ENCODE measurements at places on chromosomes 2 and 18. TPM values are rescaled to one million over a fixed set of nuclear protein-coding genes. Genes with fewer than 3 reads are reported as not detected.

The DCC gene
- not detected for total RNA-seq

The FZD7 gene
- total RNA-seq, result 0.67 TPM

The CRACDL gene
- total RNA-seq, result 0.22 TPM

The PROM2 gene
- total RNA-seq, result 0.95 TPM

The CFAP65 gene
- not detected for total RNA-seq

The CHRNG gene
- not detected for total RNA-seq

The RPL31 gene
- 1,027 TPM for total RNA-seq

The NPAS2 gene
- total RNA-seq, result 0.31 TPM

The ASNSD1 gene
- 51.9 TPM for total RNA-seq

The CGREF1 gene
- 1.4 TPM for total RNA-seq

DNA sequence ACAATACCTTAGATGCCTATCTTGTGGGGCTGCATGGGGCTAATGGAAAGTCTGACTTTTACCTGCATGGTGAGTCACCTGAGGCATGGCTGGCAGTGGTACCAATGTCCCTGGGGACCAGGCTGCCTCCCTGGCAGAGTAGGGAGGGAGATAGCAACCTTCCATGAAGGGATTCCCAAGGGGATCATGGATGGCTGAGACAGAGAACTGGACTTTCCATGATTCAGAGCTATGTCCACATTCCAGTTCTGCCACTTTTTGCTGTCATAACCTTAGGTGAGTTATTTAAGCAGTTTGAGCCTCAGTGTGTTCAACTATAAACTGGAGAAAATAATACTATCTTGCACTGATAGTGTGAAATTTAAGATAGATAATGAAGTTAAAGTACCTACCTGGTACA is 178.6 kb downstream of the SETBP1 start:
- no peak overlapping the region for H3K4me3 ChIP-seq
- no peak overlapping the region for H3K27ac ChIP-seq
- H3K36me3 ChIP-seq, result peaks cover 12% of the 10 kb centered on the region
- peaks cover 9% of the 10 kb centered on the region for H3K4me1 ChIP-seq

GRCh38 chr2:86344404-86344803 is 7.0 kb upstream of the REEP1 start:
- no peak for DNase-seq
- peaks cover 50% of the 10 kb centered on the region for H3K27me3 ChIP-seq

- no peak overlapping the region for H3K4me3 ChIP-seq
- peaks cover under 1% of the 10 kb centered on the region for H3K4me1 ChIP-seq
- H3K27me3 ChIP-seq, result no peaks in the 10 kb centered on the region
- no peaks in the 10 kb centered on the region for H3K36me3 ChIP-seq
These were observed 29.1 kb downstream of the ARMC9 start for GRCh38 chr2:231227310-231228162.

DNA sequence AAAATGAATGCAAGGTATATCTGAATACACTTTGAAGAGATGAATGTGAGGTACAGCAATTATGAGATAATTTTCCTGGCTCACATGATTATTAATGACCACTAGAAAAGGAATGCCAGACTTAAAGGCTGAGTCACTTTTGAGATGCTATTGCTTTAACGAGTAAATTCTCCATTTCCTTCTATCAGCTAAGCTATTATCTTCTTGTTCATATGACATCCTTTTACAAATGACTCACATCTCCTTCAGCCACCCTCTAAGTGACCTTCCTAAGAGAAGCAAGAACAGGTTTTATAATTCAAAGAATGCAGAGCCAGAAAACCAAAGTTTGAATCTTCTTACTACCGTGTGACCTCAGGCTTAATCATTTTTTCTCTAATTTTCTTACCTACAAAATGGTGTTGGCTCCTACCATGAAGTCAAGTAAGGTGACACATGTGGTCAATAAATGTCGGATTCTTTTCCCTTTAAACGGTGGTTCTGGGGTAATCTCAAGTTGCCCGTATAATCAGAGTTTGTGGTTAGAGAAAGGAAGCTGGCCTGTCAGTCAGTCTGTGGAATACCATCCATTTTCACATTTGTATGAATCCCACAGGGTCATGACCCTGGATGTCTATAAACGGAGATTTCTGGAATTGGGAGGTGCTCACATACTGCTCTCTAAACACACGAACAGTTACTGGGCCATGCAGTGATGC is 184.0 kb upstream of the PID1 start:
- H3K36me3 ChIP-seq, result no peaks in the 10 kb centered on the region
- no peak for DNase-seq
- peaks cover 37% of the 10 kb centered on the region for H3K27me3 ChIP-seq
- no peak overlapping the region for H3K27ac ChIP-seq
- no peak overlapping the region for H3K4me3 ChIP-seq

GRCh38 chr2:23745726-23746105 is 181.2 kb downstream of the ATAD2B start:
- no peaks in the 10 kb centered on the region for H3K27me3 ChIP-seq
- no peak overlapping the region for H3K27ac ChIP-seq
- no peak overlapping the region for H3K4me3 ChIP-seq
- no peak for DNase-seq
- H3K4me1 ChIP-seq, result no peaks in the 10 kb centered on the region
- H3K36me3 ChIP-seq, result no peaks in the 10 kb centered on the region

DNA sequence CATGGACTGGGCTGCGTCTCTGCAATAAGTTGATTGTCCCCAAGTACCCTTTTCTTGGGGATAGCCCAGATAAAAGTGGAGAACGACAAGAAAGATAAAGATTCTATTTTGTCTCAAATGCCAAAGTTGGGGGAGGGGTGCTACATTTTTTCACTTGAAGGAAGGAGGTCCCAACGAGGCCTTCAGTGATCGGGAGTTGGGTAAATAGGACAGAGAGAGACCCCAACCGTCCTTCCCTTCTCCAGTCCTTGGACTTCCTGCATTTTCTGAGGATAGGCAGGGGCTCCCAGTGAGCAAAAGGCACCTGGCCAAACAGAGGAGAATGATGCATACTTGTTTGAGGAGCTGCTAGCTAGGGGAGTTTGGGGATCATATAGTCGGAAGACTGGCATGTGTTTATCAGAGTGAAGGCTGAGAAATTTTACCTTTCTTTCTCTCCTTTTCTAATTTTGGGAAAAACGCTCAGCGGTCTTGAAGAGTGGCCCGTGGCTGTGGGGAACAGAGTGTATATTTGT is 3.5 kb upstream of the EN1 start:
- H3K27ac ChIP-seq, result no peak overlapping the region
- peaks cover 58% of the 10 kb centered on the region for H3K27me3 ChIP-seq
- no peak overlapping the region for H3K4me3 ChIP-seq
- peak; percentile 28 for DNase-seq
- peaks cover 19% of the 10 kb centered on the region for H3K4me1 ChIP-seq

DNA sequence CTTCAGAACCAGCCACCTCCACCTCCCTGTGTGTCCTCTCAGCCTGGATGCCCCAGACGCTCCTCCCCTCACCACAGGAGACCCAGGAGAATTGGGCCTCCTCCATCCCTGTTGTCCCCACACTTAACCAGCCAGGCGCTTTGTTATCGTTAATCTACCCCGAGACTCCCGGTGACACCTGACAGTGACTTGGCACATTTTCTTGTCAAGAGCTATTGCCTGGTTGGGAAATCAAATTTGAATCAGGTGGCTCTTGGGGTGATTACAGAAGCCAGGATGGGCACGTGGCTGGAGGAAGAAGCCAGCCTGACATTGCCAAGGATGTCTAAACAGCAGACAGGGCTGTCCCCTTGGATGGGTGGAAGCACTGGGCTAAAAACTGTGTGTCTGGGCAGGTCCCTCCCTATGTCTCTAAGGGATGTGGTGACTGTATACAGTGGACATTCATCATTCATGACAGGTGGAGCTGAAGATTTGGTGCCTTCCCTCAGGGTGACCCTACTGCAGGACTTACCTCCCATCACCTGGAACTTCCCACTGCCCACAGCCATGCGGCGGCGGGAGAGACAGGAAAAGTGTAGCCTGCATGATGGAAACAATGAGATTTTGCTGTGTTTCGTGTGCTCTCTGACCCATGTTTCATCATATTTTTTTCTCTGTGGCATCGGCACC is 157.2 kb upstream of the CAPN13 start:
- H3K27me3 ChIP-seq, result peaks cover 7% of the 10 kb centered on the region
- H3K27ac ChIP-seq, result no peak overlapping the region
- no peak for DNase-seq
- no peaks in the 10 kb centered on the region for H3K4me1 ChIP-seq
- H3K36me3 ChIP-seq, result no peaks in the 10 kb centered on the region
- H3K4me3 ChIP-seq, result no peak overlapping the region

GRCh38 chr2:17573085-17573803 is 32.7 kb downstream of the VSNL1 start:
- no peaks in the 10 kb centered on the region for H3K4me1 ChIP-seq
- DNase-seq, result no peak
- H3K27me3 ChIP-seq, result no peaks in the 10 kb centered on the region
- H3K36me3 ChIP-seq, result no peaks in the 10 kb centered on the region
- H3K27ac ChIP-seq, result no peak overlapping the region

- no peaks in the 10 kb centered on the region for H3K36me3 ChIP-seq
- no peaks in the 10 kb centered on the region for H3K27me3 ChIP-seq
These were observed 83.7 kb downstream of the MTA3 start for GRCh38 chr2:42652086-42652485.

- peaks cover 3% of the 10 kb centered on the region for H3K27me3 ChIP-seq
- no peak for DNase-seq
- no peak overlapping the region for H3K27ac ChIP-seq
These were observed 10.0 kb upstream of the CELF4 start for GRCh38 chr18:37575646-37576045.

DNA sequence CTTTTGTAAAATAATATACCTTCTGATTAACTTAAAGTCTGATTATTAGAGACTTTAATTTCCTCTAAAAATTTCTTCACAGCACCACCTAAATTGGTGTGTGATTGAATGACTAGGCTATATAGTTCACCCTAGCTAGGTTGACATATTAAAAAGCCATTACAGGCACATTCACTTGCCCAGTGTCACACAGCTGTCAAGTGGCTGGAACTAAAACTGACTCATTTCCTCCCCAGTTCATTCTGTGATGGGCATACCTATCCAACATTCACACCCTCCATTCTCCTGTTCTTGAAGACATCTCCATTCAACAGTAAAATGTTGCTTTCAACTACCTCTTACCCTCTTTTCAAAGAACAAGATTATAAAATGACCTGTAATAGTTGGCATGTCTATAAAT is 334.5 kb downstream of the ARHGAP15 start:
- no peak overlapping the region for H3K27ac ChIP-seq
- peaks cover 4% of the 10 kb centered on the region for H3K36me3 ChIP-seq
- H3K4me3 ChIP-seq, result no peak overlapping the region
- peaks cover 14% of the 10 kb centered on the region for H3K4me1 ChIP-seq

- H3K4me1 ChIP-seq, result peaks cover 54% of the 10 kb centered on the region
- no peak for DNase-seq
- H3K36me3 ChIP-seq, result peaks cover 56% of the 10 kb centered on the region
- no peaks in the 10 kb centered on the region for H3K27me3 ChIP-seq
These were observed 8.0 kb downstream of the TGOLN2 start for GRCh38 chr2:85319796-85320195.

GRCh38 chr2:170715062-170715931 is at the start of gene SP5:
SP5 (plus strand) TSS chr2:170715337; CDS start chr2:170715513, 176 bp downstream.
- DNase-seq, result no peak
- H3K4me3 ChIP-seq, result peak within 1 kb of the TSS; percentile 87
- H3K4me1 ChIP-seq, result peaks cover 15% of the 10 kb centered on the region
- H3K27ac ChIP-seq, result no peak within 1 kb of the TSS

- DNase-seq, result no peak
- no peaks in the 10 kb centered on the region for H3K36me3 ChIP-seq
- no peaks in the 10 kb centered on the region for H3K27me3 ChIP-seq
These were observed 1143.4 kb downstream of the CNTNAP5 start for GRCh38 chr2:125168442-125168841.

- no peak overlapping the region for H3K4me3 ChIP-seq
- H3K27ac ChIP-seq, result no peak overlapping the region
- H3K36me3 ChIP-seq, result no peaks in the 10 kb centered on the region
These were observed 11.7 kb downstream of the ARHGAP28 start for GRCh38 chr18:6741232-6741663.

DNA sequence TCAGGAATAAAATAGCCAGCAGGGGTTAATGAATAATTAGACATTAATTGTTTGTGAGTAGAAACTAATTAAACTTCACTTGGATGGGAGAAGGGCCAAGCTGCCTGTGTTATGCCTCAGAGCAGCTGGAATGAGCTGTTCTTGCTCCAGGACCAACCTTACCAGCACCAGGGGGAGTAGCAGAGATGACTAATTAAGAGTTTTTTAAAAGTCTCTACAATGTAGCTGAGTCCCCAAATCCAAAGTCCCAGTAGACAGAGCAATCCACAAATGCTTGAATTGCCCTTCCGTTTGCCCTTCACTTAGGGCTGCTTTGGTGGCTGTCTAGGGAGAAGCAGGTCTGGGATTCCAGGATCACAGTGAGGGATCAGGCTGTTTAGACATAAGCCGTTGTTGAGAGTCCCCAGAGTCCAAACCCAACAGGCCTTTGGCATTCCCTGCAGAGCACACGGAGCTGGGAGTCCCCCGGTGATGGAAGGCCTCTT is 59.4 kb downstream of the RHOB start:
- H3K27ac ChIP-seq, result peak overlapping the region; percentile 60
- H3K36me3 ChIP-seq, result no peaks in the 10 kb centered on the region
- peaks cover 4% of the 10 kb centered on the region for H3K4me1 ChIP-seq
- peak overlapping the region; percentile 16 for H3K4me3 ChIP-seq
- peaks cover 11% of the 10 kb centered on the region for H3K27me3 ChIP-seq
- no peak for DNase-seq

GRCh38 chr18:2406544-2406943 is 164.8 kb downstream of the METTL4 start:
- no peaks in the 10 kb centered on the region for H3K4me1 ChIP-seq
- no peak overlapping the region for H3K27ac ChIP-seq
- DNase-seq, result no peak
- no peak overlapping the region for H3K4me3 ChIP-seq
- peaks cover 9% of the 10 kb centered on the region for H3K27me3 ChIP-seq
